ENCODE measurements at places on chromosomes 7 and 10.

DNA sequence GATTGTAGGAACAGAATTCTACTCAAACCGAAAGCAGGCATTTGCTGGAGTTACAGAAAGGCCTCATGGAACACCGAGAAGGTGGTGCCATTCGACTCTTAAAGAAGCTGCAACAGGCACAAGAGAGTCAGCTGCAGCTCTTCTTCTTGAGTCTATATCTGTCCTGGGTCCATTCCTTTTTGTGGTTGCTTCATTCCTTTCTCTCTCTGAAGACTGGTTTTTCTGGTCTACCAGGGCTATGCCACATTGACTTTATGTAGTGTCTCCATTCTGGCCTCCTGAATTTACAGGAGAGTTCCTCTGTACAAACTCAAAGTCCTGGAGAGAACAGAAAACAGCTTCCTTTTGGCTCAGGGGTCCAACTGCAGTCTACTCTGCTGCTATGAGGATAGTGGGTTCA lies 132.8 kb downstream of the CFTR start:
- DNase-seq: no peak

DNA sequence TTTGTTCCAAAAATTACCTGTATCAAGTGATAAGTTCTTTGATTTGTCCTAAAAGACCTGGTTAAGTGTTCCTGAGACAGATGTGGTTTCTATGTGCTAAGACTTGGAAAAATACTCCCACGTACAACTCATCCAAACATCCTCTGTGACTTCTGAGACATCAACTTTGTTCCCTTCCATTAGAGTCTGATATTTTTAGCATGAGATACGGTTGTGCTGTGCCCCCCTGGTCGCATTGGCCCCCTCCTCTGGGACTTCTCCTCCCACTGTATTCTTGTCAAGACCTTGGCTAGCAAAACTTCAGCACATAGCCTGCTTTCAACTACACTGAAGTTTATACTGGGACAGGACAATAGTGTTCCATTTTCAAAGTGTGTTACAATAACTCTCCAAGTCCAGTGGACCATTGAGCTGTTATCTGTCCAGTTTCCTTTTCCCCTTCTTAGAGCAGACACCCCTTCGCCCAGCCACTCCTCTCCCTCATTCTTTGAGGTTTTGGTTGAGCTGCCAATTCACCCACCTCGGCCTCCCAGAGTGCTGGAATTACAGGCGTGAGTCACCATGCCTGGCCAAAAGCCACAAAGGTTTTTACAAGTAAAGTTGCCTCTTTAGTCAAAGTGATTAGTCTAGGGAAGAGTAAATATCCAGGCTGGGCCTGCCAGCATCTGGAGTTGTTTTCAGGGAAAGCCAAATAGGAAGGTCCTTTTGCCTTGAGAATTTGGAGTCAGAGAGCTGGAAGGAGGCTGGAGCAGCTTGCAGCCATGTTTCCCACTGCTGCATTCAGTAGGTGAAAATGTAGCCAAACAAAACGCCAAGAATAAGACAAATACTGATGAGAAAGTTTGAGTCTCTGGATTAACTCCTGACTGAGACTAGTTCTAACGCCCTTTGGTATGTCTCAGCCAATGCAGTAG lies 17.8 kb upstream of the PDLIM1 start:
- DNase-seq: no peak

GRCh38 chr10:14781763-14782162 lies 7.1 kb upstream of the FAM107B start:
- no peak for DNase-seq

GRCh38 chr7:139004321-139005090 lies 23.3 kb upstream of the KIAA1549 start:
- no peak for DNase-seq

DNA sequence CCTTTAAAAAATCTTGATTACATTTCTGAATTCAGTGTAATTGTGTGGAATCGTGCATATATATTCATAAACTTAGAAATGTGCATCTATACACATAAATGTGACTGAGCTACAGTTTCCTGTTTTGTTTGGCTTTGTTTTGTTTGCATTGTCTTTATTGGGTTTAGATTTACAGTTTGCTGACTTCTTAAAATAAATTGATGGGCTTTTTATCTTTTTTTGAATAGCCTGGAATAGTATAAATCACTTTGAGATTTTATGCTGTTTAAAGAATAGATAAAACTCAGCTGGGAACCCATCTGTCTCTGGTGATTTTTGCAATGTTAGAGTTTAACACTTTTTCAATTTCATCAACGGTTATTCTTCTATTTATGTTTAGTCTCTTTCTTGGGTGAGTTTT lies 21.2 kb upstream of the BRAF start:
- DNase-seq: no peak

- DNase-seq: peak; percentile 78
Observed at GRCh38 chr7:151244196-151244840, 4.2 kb downstream of the SMARCD3 start.

- no peak for DNase-seq
Observed at GRCh38 chr7:31110331-31111108, 58.4 kb downstream of the ADCYAP1R1 start.

DNA sequence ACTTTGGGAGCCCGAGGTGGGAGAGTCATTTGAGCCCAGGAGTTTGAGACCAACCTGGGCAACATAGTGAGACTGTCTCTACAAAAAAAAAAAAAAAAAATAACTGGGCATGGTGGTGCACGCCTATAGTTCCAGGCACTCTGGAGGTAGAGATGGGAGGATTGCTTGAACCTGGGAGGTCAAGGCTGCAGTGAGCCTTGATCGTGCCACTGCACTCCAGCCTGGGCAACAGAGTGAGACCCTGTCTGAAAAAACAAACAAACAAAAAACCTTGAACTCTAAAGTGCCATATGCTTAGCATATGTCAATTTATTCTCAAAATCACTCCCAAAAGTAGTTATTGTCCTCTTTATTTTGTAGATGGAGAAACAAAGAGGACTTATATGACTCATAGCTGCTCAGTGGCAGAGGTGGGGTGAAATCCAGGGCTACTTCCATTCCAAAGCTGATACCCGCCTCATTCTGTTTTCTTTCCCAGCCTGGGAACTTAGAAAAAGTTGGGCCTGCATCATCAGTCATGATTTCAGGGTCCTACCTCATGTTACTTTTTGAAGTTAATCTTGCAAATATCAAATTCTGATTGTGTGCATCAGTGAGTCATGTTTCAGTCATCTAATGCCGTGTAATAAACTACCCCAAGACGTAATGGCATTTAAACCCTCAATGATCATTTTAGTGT lies 13.3 kb downstream of the DHTKD1 start:
- no peak for DNase-seq

- DNase-seq: no peak
Observed at GRCh38 chr10:125472010-125472607, 210.9 kb downstream of the TEX36 start.

GRCh38 chr10:23095966-23096801 lies 805 bp downstream of the MSRB2 start:
- DNase-seq: peak; percentile 55

- DNase-seq: no peak
Observed at GRCh38 chr7:91618776-91619765, 261.4 kb downstream of the MTERF1 start.

DNA sequence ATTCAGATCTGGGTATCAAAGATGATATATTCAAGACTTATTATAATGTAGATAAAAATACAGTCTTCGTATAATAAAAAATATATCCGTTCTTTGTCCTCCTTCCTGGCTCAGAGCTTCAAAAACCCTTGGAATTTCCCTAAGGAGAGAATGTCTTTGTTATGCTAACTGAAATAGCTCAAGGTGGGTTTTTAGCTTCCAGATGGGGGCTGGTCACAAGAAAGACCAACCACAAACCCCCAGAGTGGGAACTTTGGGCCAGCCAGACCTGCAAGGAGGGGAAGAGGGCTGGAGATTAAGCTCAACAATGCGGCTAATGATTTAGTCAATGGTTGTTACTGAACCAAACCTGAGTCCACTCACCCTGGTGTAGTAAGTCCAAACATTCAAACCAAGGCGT lies 196.4 kb downstream of the SDHAF3 start:
- DNase-seq: no peak

DNA sequence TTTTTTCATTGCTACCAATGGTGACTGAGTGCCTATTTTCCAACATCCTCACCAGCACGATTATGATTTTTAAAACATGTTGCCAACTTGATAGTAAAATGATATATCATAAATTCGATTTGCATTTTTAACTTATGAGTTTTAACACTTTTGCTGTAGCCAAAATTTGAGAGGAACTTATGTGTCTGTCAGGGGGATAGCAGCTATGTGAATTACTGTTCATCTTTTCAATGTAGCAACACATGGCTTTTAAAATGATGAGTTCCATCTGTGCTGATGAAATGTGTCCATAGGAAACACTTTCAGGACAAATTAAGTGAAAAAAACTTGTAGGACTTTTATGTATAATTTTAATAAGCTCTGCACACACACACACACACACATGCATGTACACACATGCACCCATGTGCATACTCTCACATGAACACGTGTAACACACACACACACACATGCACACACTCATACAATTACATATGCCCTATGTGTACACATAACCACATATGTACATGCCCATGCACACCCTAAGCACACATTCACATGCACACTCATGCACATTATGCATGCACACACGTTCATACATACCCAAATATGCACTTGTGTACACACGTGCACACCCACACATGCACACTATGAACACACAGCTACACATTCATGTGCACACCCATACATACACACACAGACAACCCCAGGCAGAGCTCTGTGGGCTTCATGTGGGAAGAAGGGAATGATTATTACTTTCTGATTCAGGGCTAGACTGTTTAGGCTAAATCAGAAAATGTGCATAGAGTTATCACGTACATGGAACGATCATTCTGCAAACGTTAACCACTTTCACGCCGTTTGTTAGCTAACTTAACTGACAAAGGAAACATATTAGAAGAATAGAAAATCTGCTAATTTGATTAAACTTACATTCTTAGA lies 68.9 kb downstream of the C10orf143 start:
- no peak for DNase-seq

GRCh38 chr10:92832998-92833650 lies 15.2 kb upstream of the EXOC6 start:
- DNase-seq: no peak

- DNase-seq: no peak
Observed at GRCh38 chr7:122300211-122300932, 4.2 kb downstream of the FEZF1 start.

DNA sequence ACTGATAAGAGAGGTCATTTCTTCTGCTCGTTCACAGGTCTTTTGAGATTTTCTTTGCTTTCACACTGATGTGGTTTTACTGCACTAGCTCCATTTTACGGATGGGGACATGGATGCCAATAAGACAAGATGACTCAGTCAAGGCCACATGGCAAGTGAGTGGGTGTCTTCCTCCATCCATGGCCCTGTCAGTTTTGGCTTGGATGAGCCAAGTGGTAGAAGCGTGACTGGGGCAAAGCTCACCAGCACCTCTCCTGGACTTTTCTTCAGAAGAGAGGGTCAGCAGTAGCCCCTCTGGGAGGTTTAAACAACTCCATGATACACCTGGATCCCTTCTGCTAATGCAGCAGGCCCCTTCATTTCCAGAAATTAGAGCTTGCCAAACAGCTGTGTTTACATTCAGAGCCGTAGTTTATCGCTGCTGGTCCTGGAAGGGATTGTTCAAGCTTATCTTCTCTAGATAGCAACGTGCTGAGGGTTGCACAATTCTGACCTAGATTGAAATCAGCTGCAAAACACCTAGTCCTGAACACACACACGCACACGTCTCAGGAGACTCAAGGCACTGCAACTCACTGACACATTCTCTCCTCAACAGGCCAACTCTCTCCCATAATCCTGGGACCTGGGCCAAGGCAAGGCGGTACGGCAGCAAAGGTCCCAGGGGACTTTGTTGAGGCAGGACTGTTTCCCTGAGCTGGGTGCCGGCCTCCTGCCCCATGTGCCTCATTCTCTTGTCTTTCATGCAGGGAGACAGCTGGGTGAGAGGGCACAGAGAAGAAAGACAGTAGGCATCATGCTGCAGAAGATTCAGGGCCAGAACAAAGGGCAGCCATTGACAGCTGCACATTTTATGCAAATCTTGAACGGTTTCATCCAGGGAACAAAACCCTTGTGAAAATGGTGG lies 14.2 kb upstream of the PDCD4 start:
- DNase-seq: no peak

- peak; percentile 60 for DNase-seq
Observed at GRCh38 chr10:6973899-6974298, 393.8 kb upstream of the PRKCQ start.

GRCh38 chr7:50092579-50093491 lies at the start of gene ZPBP:
TSS of gene ZPBP (minus strand) at chr7:50093246. CDS start at chr7:50093194, 52 bp downstream.
- DNase-seq: peak; percentile 58

DNA sequence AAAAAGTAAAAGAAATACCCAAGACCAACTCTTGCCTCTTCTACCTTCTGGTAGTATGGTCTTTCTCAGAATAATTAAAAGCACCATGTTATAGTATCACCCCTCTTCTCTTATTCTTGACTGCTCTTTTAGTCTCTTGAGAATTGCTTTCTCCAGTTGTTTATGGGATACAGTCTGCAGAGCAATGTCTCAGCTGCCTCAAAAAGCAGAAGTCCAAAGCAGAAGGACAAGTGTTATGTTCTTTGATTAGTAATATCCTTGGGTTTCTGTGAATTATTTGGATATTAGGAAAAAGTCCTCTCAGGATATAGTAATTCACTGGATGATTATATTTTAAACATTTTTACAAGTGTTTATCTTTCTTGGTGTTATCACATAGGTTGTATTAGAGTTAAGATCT lies 7.4 kb downstream of the TAS2R41 start:
- DNase-seq: no peak

DNA sequence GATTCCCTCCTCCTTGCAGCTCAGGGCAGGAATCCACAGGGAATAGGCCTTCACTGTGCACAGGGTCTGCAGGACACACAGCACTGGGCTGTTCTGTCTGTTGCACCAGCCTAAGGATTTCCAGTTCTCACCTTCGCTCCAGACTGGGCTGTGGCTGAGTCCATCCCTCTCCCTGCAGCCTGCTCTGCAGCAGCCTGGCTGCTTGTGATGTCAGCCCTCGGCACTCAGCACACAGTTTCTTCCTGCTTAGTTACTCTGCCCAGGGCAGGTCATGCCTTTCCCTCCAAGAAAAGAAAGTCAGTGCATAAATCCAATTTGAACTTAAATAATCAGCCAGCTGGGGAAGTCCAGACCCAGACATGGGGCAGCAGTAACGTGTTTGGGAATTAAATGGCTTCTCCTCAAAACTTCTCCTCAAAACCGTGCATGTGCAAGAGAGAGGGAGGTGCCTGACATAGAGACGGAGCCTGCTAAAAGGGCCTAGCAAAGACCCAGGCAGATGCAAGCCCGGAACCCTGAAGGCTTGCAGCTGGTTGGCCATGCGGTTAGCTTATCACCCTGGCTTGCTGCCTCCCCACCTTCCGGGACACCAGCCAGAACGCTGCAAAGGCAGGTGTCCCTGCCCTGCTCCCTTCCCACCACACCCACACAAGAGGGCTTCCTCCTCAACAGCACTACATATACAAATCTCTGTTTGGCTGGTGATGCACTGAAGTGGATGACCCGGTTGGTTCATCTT lies 10.9 kb upstream of the GDF2 start:
- peak; percentile 81 for DNase-seq

GRCh38 chr7:91185771-91186170 lies 78.5 kb upstream of the FZD1 start:
- no peak for DNase-seq

- DNase-seq: no peak
Observed at GRCh38 chr7:30851651-30852307, 59.9 kb upstream of the AQP1 start.
